ENCODE measurements at places on chromosomes 2 and 18.

DNA sequence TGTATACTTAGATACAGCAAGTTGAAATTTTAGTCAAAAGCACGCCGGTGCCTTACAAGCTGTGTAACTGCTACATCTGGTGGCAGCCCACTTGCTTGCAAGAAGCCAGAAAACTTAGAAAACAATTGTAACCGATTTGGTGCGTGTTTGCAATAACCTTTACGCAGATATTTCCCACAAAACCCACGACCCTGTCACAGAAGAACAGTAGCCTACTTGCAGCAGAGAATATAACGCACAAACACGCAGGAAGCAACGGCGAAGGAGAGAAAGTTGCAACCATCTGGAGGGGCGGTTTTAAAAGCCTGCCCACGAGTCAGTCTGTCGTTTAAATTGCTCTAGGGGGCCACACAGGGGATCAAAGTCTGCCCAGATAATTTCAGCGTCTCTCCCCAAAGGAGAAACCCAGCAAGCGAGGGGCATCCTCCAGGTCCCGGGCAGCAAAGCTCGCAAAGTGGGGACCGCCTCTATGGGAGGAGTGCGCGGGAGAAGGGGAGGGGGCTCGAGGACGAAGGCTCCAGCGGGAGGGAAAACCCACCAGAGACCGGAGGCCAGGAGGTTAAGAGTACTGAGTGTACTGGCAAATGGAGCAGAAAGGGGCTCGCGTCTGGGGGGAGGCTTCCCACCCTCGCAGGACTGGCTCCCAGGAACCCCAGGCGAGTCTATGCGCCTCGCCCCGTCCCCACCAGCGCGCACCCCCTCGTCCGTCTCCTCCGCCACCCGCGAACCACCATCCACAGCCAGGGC is 1.1 kb downstream of the TLK1 start:
- H3K36me3 ChIP-seq: peaks cover 22% of the 10 kb centered on the region
- H3K4me3 ChIP-seq: peak overlapping the region; percentile 99
- H3K4me1 ChIP-seq: peaks cover 55% of the 10 kb centered on the region
- ATAC-seq: peak; percentile 30
- no peaks in the 10 kb centered on the region for H3K27me3 ChIP-seq
- peak overlapping the region; percentile 96 for H3K27ac ChIP-seq

- no peak for ATAC-seq
- H3K4me3 ChIP-seq: no peak overlapping the region
- no peaks in the 10 kb centered on the region for H3K36me3 ChIP-seq
- peaks cover 6% of the 10 kb centered on the region for H3K4me1 ChIP-seq
- no peaks in the 10 kb centered on the region for H3K27me3 ChIP-seq
Measured at GRCh38 chr2:135993421-135993820, 8.0 kb upstream of the DARS1 start.

- H3K36me3 ChIP-seq: no peaks in the 10 kb centered on the region
- peaks cover 4% of the 10 kb centered on the region for H3K27me3 ChIP-seq
- no peak overlapping the region for H3K27ac ChIP-seq
- no peaks in the 10 kb centered on the region for H3K4me1 ChIP-seq
- no peak for ATAC-seq
Measured at GRCh38 chr2:151106805-151107506, 154.7 kb downstream of the RBM43 start.

DNA sequence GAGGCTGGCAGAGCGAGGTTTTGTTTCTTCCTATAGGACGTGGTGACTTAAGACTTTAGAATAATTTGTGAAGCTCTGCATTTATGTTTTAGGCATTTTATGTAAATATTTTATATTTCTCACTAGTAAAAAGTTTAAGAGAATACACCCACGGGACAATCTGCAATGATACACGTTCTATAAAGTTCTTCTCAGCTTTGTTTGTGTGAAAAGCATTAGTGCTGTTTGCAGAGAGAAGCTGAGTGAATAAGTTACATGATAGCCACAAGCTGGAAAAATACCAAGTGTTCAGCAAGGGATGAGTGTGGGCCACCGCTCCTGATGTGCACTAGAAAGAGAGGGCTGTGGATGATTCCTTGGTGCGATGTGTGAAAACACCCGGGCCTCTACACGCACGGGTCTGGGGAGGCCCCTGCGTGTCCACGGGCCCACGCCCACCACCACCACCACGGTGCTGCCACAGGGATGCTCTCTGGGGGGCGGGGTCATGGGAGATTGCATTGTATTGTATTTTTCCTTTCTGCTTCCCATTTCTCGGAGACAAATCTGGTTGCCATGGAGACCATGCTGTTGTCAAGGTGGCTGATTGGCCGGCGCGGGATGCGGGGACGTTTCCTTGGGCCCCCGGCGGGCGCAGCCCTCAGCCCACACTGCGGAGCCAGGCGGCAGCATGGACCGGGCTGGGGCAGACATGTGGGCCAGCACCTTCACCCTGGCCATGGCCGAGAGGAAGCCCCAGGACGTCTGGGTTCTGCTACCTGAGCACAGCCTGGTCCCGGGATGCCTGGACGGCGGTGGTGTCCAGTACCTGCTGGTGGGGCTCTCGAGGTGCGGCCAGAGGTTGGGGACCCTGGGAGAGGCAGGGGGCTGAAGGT is at the start of gene RTP5:
RTP5 (plus strand) TSS at position 643 of the 875 bp plus-strand sequence; CDS start at position 671, 28 bp downstream.
- H3K36me3 ChIP-seq: peaks cover 7% of the 10 kb centered on the region
- no peak within 1 kb of the TSS for H3K27ac ChIP-seq
- H3K4me3 ChIP-seq: peak within 1 kb of the TSS; percentile 60
- H3K27me3 ChIP-seq: peaks cover 16% of the 10 kb centered on the region
- H3K4me1 ChIP-seq: peaks cover 25% of the 10 kb centered on the region
- ATAC-seq: peak; percentile 18

- peaks cover 16% of the 10 kb centered on the region for H3K36me3 ChIP-seq
- no peaks in the 10 kb centered on the region for H3K27me3 ChIP-seq
- peak overlapping the region; percentile 11 for H3K4me3 ChIP-seq
- no peak overlapping the region for H3K27ac ChIP-seq
- no peak for ATAC-seq
- peaks cover 59% of the 10 kb centered on the region for H3K4me1 ChIP-seq
Measured at GRCh38 chr2:160324161-160324800, 124.2 kb upstream of the ITGB6 start.

DNA sequence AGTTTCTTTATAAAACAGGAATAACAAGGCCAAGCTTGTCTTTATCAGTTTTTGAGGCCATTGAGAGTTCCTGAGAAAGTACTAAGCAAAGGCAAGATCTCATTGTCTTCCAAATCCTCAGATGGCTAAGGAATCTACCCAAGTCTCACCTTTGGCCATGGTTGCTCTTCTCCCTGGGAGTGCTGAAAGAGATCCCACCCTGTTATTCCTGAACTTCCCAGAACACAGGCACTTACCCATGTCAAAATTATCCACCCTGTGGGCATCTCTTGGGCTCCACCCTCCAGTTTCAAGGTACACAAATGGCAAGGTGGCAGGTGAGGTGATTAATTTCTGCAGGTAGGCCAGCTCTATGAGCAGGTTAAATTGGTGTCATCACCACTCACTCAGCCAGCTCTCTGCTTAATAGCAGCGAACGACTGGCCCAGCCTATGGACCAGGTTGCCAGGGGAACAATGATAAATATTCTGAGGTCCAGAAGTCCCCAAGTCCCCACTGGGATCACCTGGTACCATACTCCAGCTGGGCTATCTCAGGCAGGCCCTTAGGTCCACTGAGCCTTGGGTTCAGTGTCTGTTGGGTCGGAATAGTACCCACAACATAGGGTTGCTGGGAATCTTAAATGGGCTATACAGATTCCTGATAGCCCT is 2.3 kb upstream of the SPRED2 start:
- no peak overlapping the region for H3K27ac ChIP-seq
- H3K4me1 ChIP-seq: peaks cover 14% of the 10 kb centered on the region
- peaks cover 26% of the 10 kb centered on the region for H3K27me3 ChIP-seq
- ATAC-seq: no peak
- peak overlapping the region; percentile 90 for H3K4me3 ChIP-seq
- H3K36me3 ChIP-seq: no peaks in the 10 kb centered on the region

DNA sequence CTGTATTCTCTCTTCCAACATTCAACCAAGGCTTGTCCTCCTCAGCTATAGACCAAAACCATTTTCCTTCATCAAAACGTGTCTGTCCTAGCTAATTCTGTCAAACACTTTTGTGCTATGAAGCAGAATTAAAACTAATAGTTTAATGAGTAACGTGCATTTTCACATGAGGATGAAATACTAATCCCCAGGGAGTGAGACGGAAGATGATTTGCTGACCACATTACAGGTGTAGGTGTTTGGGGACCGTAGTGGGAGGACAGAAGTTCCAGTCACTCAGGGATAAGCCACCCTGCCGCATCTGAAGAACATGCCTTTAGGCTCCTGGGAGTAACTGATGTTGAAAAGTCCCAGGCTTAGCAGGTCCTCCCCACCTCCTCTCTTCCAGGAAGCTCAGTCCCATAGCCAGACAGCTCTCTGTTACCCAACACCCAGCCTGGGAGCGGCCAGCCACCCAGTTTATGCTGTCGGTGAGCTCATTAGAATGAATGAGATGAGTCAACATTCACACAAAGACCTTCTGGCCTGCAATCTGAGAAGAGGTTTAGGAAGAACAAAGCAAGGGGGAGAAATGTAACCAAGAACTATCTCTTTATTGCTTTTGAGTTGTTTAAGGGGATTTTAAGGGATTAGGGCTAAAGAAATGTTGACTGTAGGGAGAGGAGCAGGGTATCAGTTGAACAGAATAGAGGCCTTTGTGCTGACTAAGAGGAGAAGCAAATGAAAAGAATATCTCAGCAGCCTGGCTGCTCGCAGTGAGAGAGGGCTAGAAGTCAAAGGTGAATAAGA is 122.5 kb downstream of the FOXI3 start:
- peaks cover 38% of the 10 kb centered on the region for H3K27me3 ChIP-seq
- no peak overlapping the region for H3K27ac ChIP-seq
- H3K4me3 ChIP-seq: no peak overlapping the region
- ATAC-seq: no peak

DNA sequence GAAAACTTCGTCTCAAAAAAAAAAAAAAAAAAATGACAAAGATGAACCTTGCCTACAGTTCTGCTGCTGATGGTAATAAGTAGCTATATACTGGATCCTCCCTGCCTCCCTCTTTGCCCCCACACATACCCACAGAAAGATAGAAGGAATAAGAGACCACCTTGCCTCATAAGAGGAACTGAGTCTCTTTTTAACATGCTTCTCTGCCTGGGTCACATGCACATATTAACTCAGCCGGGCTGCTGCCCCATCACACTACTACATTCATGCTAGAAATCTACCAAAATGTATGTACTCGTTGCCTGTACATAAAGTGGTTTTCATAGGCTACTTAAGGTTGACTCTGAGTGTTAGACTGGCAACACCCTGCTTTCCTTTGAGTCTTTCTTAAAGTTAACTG is 78.9 kb upstream of the B3GNT2 start:
- H3K27ac ChIP-seq: no peak overlapping the region
- H3K27me3 ChIP-seq: no peaks in the 10 kb centered on the region

DNA sequence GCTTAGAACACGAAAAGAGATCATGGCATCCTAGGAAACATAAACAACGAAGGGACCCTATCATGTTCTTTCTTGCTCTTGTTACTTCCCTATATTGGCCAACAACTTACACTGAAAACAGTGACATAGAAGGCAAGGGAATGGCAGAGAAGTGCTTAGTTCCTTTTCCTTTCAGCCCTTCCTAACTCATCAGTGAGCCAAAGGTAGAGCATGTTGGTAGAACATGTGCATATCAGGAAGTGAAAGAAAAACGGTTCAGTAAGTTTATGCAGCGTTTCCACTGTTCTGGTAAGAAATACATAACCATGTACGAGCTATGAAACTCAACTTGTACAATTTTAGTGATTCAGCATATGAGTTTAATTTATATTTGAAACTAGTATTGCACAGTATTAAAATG is 21.7 kb downstream of the AKAIN1 start:
- H3K27ac ChIP-seq: no peak overlapping the region
- no peaks in the 10 kb centered on the region for H3K4me1 ChIP-seq
- no peaks in the 10 kb centered on the region for H3K36me3 ChIP-seq
- peaks cover 10% of the 10 kb centered on the region for H3K27me3 ChIP-seq

GRCh38 chr2:232523682-232524597 is 2.0 kb upstream of the CHRND start:
- ATAC-seq: peak; percentile 34
- peaks cover 30% of the 10 kb centered on the region for H3K27me3 ChIP-seq
- H3K36me3 ChIP-seq: no peaks in the 10 kb centered on the region

DNA sequence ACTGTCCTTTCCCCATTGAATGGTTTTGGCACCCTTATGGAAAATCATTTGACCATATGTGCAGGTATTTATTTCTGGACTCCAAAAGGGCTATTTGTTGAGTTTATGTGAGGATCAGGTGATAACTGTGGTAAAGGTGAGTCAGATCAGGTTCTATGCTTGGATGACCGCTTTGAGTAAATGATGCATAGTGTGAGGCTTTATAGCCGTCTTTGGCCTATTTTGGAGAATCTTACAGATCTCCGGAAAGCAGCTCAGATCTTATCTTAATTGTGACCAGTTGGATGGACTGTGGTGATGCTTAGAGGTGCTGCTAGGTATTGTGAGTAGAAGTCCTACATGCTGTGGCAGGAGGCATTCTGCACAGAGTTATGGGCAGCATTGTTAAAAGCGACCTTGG is 126.2 kb downstream of the METTL8 start:
- H3K36me3 ChIP-seq: no peaks in the 10 kb centered on the region
- H3K27ac ChIP-seq: no peak overlapping the region
- no peak for ATAC-seq
- H3K4me3 ChIP-seq: no peak overlapping the region

DNA sequence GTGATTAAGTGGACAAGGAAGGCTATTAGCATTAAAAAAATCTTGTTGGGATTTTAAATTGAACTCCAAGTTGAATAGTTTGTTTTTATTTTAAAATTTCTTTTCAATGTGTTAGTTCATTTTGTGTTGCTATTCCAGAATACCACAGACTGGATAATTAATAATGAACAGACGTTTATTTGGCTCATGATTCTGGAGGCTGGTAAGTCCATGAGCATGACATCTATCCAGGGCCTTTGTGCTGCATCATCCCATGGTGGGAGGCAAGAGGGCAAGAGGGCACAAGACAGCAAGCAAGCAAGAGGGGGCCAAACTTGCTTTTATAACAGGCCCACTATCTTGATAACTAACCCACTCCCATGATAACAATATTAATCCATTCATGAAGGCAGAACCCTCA is 22.5 kb downstream of the CCDC85A start:
- no peaks in the 10 kb centered on the region for H3K4me1 ChIP-seq
- H3K27me3 ChIP-seq: no peaks in the 10 kb centered on the region
- H3K27ac ChIP-seq: no peak overlapping the region

- ATAC-seq: no peak
- H3K4me1 ChIP-seq: no peaks in the 10 kb centered on the region
- H3K27ac ChIP-seq: no peak overlapping the region
- H3K36me3 ChIP-seq: no peaks in the 10 kb centered on the region
- peaks cover 10% of the 10 kb centered on the region for H3K27me3 ChIP-seq
Measured at GRCh38 chr18:58175122-58175785, 131.2 kb downstream of the NEDD4L start.

- peaks cover 26% of the 10 kb centered on the region for H3K4me1 ChIP-seq
- no peaks in the 10 kb centered on the region for H3K27me3 ChIP-seq
- H3K27ac ChIP-seq: peak overlapping the region; percentile 30
Measured at GRCh38 chr2:47165001-47165555, 10.0 kb upstream of the STPG4 start.

- no peaks in the 10 kb centered on the region for H3K27me3 ChIP-seq
- ATAC-seq: no peak
- H3K36me3 ChIP-seq: no peaks in the 10 kb centered on the region
- no peaks in the 10 kb centered on the region for H3K4me1 ChIP-seq
Measured at GRCh38 chr2:41344529-41344928, 703.3 kb upstream of the PKDCC start.
